Left kidney (tissue), 8 donors: ENCODE measurements at places on chromosomes 3 and 15.

- no peak for DNase-seq
These were observed 282.0 kb upstream of the TPM1 start for GRCh38 chr15:62760538-62760937.

- no peak for DNase-seq
These were observed at the start of gene WNT5A for GRCh38 chr3:55486857-55487380. TSS of gene WNT5A (minus strand) at chr3:55487306. CDS start at chr3:55486985, 321 bp downstream.

GRCh38 chr3:184724699-184725098 is 12.8 kb upstream of the MAGEF1 start:
- no peak for DNase-seq

DNA sequence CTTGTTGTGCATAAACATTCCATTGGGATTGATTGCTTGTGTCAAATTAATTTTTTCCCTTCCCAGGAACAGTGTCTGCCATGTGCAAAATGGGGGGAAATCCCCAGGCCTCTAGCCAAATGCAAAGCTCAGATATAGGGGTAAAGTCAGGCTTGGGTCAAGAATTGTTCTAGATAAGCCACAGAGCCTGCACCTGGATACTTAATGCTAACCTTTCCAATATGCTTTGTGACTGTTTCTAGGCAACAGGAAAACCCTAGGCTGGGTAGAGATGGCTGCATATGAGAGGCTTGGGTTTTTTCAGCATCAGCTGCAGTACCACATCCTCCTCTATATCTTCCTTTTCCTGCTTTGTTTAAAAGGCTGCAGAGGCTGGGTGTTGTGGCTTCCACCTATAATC is 61.9 kb upstream of the ROPN1 start:
- no peak for DNase-seq

- no peak for DNase-seq
These were observed 18.8 kb downstream of the ACKR4 start for GRCh38 chr3:132615881-132616280.

DNA sequence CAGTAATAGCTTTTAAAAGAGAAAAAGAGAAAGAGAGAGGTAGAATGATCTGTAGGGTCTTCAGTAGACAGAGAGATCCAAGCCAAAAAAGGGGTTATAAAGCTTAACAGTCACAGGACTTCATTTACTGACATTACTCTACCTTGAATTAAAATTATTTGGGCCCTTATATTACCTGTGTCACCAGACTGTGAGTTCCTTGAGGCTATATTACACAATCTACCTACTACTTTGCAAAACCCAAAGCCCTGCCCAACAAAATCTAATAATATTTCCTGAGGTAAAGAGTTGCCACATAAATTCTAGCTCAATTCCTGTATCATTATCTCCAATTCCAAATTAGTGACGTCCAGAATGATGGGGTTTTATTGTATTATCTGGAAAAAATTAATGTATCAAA is 1.9 kb downstream of the UBR1 start:
- no peak for DNase-seq

GRCh38 chr3:143612541-143612940 is 235.7 kb downstream of the SLC9A9 start:
- no peak for DNase-seq

DNA sequence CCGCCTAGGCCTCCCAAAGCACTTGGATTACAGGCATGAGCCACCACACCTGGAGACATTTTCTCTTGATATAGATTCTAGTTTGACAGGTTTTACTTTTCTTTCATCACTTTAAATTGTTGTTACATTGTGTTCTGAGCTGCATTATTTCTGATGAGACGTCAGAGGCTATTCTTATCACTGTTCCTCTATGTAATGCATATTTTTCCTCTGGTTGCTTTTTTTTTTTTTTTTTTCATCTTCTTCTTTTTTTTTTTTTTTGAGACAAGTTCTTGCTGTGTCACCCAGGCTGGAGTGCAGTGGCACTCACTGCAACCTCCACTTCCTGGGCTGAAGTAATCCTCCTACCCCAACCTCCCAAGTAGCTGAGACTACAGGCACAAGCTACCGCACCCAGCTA is 41.2 kb downstream of the TRA2B start:
- no peak for DNase-seq

GRCh38 chr3:184619787-184620430 is 58.3 kb downstream of the EPHB3 start:
- no peak for DNase-seq

- no peak for DNase-seq
These were observed 89.7 kb downstream of the ULK4 start for GRCh38 chr3:41872157-41872556.

GRCh38 chr15:42741710-42742109 is 4.8 kb upstream of the CDAN1 start:
- DNase-seq, result no peak

DNA sequence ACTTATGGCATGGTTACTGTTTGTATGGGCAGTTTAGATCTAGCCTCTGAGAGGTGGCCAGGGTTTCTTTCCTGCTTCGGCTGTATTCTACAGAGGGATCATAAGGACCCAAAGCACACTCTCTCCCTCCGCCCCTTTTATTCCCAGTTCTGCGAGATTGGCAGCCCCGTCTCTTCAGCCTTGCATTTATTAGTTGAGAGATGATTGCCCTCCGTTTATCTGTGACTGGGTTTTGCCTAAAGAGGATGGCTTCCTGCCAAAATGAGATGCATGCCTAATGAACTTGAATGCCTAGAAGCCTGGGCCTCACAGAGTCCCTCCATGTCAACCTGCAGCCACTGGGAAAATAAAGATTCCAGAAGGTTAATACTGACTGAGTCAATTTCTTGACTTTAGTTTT is 97.1 kb upstream of the CHL1 start:
- no peak for DNase-seq
